ENCODE measurements at places on chromosomes 16 and 17.
A peak's percentile ranks its signal among the peaks of the same experiment; 100 is the strongest.

DNA sequence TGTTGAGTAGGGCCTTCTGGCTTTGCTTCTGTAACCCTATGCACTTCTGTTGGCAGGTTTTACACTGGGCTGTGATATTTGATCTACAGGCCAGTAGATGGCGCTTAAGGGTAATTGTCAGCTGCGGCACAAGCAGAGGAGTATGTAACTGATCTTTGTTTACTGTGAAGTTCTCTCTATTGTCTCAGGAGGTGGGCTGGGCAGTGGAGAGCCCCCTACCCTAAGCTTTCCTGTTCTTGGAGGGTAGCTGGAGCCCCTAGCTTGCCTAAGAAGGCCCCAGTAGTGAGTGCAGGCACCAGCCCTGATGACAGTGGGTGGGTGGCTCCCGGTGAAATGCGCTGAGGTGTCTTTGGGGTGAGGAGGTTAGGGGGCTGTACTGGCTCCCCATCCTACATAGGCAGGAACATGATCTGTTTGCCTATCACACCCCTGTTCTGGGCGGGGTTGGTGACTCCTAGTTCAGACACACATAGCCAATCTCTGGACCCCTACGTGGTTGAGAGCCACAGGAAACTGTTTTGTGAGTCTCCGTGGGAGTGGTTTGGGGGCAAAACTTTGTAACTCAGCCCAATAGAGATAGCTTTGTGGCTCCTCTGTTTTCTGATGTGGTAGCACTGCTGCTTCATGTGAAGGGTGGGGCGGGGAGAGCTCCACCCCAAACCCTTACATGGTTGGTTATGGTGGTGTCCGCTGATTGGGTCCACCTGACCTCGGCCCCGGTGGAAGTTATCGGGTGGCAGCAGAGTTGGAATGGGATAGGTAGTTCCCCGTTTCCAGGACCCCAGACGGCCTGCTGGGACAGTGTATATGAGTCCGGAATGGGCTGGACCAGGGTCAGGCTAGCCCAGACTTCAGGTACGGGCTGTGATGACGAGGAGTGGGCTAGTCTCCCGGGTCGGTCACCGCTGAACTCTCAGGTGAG is 60.4 kb downstream of the SLFN11 start:
- peak; percentile 37 for DNase-seq

- DNase-seq = no peak
These were observed 32.2 kb upstream of the ABCA3 start for GRCh38 chr16:2372684-2373083.

DNA sequence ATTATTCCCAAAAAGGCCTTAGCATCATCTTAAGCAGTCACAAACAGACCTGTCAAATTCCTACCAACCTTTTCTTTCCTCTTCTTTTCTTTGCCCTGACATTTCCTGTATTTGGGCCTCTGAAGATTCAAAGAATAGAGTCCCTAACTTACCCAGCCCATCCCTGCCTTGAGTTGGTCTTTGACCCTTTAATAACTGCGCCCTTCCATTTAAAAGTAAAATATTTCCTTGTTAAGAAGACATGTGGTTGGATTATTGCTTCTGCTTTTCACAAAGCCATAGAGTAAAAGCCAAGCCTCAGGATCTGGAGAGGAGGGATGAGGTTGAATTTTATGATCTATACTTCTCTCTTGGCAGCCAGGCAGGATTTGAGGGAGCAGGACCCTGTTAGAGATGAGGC is 13.2 kb upstream of the CCL23 start:
- DNase-seq = no peak

DNA sequence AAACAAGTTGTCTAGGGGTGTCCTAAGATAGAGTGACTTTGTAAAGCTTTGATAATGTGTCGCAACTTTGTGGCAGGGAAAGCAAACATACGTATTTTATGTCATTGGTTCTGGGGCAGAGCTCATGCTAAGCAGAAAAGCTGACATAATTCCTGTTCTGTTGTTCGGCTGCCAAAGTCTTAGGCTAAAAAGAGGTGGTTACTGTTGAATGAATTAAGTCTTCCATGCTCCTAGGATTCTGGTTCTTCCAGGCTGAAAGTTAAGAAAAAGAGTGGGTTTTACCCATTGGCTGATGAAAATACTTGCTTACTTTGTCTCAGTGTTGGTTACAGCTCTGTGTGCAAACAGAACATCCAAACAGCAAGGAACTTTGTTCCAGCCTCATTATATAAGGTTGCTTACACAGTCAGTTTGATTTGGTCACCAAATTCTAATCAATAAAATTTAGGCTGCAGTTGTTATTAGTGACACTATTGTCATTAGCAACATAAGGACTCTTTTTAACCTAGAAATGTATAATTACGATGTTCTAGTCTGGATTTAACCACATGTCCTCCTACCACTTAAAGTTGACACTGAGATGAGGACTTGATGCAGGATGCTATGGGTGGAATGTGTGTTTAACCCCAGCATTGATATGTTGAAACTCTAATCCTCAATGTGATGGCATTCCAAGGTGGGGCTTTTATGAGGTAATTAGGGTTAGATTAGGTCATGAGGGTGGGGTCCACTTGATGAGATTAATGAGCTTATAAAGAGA is 114.0 kb upstream of the GOT2 start:
- DNase-seq = peak; percentile 16

GRCh38 chr17:30274887-30275286 is 16.9 kb downstream of the BLMH start:
- DNase-seq = no peak

DNA sequence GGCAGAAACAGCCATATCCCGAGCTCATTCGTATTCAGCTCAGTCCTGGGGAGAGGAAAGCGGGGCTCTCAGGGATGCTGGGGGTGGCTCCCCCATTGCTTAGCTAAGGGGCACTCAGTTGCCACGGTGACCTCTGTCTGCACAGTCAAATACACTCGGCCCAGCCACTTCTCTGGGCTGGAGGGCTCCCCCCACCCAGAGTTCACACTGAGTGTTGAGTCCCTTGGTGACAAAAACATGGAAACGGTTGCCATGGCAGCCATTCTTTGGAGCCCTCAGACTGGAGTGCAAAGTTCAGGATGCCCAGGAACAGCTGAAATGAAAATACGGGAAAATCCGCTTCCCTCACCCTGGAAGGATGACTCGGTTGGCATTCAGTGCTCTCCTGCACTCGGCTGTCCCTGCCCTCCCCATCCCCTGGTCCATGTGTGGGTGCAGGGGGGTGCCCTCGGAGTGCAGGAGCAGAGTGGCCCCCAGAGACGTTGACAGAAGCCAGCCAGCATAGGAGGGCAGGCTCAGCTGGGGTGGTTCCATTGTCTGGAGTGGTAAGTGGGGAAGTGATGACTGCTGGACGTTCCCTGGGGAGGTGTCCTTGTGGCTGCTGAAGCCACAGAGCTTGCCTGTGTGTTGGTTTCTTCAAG is 216.5 kb downstream of the NTN1 start:
- DNase-seq = no peak

GRCh38 chr16:24544640-24545039 is 5.3 kb downstream of the RBBP6 start:
- DNase-seq = no peak

GRCh38 chr16:57604177-57604576 is 24.3 kb upstream of the ADGRG1 start:
- no peak for DNase-seq

DNA sequence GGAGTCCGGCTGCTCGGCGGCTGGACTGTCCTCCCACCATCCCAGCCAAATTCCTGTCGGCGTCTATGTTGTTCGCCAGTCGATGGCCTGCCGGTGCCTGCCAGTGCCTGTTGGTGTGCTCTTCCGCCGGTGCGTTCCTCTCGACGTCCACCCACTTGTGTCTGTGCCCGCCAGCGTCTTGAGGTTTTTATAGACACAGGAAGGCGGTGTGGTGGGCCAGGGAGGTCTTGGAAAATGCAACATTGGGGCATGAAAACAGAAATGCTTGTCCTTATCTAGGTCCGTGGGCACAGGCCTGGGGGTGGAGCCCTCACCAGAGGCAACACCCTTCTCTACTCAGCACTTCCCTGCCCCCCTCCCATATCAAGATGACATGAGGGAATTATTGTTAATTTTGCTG is 167.8 kb downstream of the IRF8 start:
- no peak for DNase-seq

DNA sequence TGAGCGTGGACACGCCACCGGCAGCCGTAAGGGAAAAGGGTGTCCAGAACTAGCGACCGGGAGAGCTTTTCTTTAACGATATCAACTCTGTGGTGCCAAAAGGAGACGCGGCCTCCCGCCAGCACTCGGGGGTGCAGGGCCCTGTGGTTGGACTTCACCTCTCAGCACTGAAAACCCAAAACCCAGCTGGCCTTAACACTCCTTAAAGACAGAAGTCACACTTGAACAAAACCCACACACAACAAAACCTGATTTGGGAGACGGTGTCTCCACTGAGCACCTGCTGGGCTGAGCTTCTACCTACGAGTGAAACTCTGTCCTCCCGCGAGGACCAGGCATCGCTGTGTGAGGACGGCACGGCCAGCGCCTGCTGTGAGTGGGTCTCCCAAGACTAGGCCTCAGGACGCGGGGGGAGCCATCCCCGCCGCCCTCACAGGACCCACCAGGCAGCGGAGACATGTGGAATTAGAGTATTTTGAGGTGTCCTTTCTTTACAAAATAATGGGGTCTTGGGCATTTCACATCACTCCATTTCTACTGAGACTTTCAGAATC is 46.7 kb downstream of the WDR45B start:
- DNase-seq = no peak

DNA sequence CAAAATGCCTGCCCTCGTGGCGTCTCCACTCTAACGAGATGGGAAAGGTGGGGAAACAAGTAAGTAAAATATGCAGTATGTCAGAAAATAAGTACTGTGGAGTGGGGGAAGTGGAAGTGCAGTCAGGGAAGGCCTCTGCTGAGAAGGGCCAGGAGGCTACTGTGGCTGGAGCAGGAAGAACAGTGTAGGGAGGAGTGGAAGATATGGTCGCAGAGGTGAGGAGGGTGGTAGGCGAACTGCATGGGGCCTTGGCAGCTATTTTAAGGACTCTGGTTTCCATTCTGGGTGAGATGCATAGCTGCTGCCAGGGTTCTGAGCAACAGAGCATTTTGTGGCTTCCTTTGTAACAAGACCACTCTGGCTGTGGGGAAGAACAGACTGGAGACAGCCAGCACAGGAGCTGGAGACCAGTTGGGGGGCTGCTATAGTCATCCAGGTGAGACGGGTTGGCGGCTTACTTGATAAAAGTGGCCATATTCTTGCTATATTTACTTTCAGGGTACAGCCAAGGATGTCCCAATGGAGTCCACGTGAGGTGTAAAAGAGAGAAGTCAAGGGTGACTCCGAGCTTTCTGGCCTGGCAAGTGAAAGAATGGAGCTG is 42.6 kb downstream of the CYTH1 start:
- DNase-seq = no peak

DNA sequence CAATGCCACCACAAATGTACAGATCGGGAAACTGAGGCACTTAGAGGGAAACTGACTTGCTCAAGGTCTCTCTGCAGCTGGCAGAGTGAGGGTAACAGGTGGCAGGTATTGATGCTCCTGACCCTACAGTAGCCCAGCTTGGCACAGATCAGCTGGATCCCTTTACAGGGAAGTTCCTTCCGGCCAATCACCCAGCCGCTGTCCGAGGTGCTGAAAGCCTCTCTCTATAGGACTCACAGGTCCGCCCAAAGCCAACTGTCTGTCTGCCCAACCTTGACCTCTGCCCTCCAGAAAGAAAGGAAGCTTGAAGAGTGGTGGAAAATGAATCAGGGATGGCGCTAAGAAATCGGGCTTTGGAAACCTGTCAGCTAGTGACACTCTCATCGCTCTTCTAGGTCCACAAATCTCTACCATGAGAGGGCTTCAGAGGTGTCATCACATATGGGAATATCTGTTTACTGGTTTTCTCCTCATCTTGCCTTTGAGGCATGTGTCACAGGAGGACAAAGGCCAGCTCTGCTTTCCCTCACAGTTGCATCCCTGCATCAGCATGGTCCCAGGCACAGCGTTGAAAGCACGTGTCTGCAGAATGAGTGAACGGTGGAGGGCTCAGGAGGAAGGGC is 246.2 kb downstream of the KATNIP start:
- DNase-seq = peak; percentile 40

- DNase-seq = peak; percentile 93
These were observed 54.1 kb downstream of the VAC14 start for GRCh38 chr16:70746708-70747424.

DNA sequence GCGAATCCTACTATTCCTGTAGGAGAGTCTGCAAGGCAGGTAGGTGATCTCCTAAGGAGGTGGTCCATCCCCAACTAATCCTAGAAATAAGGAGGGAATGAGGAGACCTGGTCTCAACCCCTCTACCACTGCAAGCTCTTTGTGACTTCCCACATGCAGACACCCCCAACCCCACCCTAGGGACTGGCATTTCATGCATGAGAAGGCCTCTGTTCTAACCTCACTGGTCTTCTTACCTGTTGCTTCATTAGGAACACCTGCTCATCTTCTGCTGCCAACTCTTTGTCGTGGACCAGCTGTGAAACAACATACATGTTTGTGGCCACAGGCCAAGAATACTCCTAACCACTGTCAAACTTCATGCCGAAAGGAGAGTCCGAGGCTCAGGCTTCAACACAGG is 22.6 kb downstream of the DYNC1LI2 start:
- DNase-seq = no peak

DNA sequence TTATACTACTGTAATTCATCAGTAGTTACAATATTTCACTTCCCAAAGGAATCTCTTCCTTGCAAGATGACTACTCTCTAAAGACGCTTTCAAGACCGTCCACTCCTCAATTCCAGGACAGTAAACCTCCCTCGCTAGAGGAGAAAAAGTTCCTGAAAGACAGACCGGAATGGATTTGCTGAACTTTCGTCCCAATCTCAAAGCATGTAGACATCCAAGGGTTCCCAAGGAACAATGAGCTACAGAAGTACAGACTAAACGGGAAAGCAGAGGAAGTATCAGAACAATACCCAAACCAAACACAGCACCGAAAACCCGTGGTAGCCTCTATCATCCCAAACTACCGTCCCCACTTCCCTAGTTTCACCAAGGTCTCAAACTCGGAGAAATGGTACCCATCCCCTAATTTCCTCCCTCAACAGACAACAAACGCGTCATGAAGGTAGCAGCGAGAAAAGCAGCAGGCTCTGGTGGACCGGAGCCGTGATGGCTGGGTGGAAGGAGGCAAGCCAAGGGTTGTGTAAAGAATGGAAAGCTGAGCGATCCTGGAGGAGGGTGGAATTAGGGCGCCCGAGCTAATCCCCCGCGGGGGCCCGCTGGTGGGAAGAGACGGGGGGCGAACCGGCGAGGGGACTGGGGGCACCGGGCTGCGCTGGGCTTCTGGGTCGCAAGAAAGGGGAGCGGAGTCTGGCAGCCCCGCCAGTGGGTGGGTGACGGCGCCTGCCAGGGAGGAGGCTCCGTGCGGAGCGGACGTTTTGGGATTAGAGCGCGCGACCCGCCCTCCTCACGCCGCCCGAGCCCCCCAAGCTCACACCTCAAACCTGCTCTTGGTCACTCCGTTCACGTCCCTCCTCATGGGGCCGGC is 647 bp downstream of the FBXL20 start:
- no peak for DNase-seq

- DNase-seq = peak; percentile 57
These were observed 8.8 kb downstream of the CTRB2 start for GRCh38 chr16:75198135-75198600.
